SHP77 treated with DMSO at 0.1 percent for 48 hours (cell line): ENCODE measurements at places on chromosomes 12 and 14.

DNA sequence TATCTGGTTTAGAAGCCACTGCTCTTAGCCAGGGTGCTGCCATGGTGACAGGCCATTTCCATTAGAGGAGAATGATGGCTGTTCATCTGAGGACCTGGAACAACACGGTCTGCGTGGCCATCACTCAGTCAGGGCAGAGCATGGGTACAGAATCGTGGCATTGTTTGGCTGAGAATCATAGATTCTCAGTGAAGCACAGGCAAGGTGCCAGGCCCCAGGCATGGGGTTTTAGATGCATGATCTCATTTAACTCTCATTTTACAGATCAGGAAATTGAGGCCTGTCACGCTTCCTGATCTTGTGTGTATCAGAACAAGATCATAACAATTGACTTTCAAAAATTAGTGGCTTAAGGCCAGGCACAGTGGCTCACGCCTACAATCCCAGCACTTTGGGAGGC is 26.8 kb upstream of the IRF2BPL start:
- DNase-seq = no peak

- DNase-seq = no peak
These were observed 100.5 kb downstream of the PPM1H start for GRCh38 chr12:62834406-62834805.

DNA sequence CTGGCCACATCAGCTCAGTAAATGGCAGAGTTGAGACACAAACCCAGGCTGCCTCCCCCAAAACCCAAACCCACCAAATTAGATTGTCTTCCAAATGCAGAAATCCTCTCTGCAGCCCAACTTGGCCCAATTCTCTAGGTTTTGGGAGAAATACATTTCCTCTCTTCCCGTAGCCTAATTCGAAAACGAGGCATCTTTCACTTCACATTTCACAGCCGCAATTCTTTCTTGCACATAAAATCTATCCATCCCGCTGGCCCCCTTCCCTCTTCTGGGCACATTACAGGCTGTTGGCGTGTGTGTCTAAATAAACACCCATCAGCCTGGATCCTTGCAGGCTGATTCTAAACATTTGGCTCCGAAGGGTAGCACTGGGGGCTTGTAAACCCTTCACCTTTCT is 83.8 kb upstream of the VRK1 start:
- no peak for DNase-seq

GRCh38 chr12:32679920-32680237 is 778 bp downstream of the DNM1L start:
- no peak for DNase-seq

DNA sequence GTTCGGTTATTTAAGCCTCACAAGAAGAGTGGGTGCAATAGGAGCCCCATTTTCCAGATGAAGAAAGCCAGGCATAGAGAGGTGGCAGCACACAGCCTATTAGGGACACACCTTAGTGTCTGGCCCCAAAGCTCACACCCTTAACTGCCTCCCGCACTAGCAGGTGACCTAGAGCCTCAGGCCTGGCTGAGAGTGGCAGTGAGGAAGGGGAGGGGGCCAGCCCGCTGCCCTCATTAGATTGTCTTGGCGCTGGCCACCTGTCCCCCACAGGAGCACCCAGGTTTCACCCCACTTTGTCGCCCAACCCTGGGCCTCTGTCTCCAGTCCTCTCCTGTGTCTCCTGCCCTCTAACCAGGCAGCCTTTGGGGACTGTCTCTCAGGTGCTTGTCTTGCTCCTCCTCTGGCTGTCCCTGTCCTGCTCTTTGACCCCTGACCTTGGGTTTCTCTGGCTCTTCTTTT is 18.5 kb upstream of the PGF start:
- no peak for DNase-seq

- DNase-seq = no peak
These were observed 41.2 kb downstream of the RFLNA start for GRCh38 chr12:124336184-124336437.

GRCh38 chr12:64566831-64567517 is 43.3 kb upstream of the RASSF3 start:
- no peak for DNase-seq

DNA sequence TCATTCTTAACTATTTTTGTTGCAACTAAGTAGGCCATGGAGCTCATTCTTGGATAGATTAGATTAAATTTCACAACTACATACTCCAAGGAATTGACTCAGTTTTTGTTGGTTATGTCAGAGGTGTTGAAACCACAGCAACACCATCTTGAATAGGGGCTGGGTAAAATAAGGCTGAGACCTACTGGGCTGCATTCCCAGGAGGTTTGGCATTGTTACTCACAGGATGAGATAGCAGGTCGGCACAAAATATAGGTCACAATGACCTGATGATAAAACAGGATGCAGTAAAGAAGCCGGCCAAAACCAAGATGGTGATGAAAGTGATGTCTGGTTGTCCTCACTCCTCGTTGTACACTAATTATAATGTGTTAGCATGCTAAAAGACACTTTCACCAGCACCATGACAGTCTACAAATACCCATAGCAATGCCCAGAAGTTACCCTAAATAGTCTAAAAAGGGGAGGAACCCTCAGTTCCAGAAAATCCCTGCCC is 20.9 kb downstream of the DMAC2L start:
- DNase-seq = no peak

DNA sequence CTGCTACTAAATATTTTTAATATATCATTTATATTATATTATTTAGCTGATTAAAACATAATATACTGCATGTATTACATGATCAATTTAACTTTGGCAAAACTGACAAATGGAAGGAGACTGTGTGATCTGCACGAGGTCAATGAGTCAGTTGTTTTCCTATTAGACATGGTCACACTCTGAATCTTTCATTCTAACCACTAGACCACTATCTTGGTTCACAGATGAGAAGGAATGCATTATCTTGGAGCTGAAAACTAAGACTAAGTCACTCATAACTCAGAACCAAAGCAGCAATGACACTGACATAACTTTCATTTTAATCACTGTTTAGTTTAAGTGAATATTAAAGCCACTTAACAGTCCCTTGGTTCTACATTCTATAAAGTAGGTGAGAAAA is 37.4 kb downstream of the GNPTAB start:
- DNase-seq = no peak

DNA sequence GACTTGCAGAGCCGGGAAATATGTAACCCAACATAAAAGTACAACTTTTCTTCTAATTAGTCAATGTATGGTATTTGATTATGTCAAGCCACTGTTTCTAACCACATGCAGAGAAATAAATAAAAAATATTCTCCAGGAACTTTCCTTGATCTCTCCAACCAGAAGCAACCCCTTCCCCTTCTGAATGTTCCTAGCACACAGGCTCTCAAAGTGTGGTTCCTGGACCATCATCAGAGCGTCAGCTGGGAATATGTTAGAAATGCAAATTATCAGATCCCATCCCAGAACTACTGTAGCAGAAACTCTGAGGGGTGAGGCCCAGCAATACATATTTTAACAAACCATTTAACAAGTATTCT is 21.0 kb upstream of the ITPR2 start:
- no peak for DNase-seq

DNA sequence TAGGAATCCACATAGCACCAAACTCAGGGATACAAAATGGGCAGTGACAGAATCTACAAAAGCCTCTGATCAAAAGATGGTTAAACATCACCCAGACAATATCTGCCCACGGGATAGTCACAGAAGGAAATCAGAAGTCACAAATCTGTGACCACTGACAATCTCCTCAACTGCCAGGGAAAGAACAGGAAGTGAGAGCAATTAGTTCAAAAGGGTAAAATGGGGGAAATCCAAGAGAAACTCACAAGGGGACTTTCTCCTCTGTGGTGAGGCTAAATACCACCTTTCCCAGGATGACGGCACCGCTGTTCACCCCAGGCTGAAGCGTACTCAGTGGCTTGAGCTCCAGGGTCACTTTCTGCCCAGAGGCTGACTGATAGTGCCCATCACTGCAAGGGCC is 10.7 kb downstream of the TTC5 start:
- no peak for DNase-seq

DNA sequence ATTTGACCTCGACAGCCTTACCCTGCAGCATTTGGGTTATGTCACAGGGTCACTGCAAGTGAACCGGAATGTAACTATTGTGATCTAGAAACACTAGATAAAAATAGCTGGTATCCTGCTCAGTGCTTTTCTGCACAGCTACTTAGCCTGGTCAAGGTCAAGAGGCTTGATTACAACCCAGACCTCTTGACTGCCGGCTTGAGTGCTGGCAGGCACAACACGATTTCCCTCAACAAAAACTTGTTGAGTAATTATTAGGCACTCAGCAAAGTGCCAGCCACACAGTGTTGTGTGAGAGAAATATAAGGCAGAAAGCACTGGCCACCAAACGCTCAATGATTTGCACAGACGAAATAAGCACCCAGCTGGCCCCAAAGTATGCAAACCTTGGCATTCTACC is 156.7 kb downstream of the NUAK1 start:
- no peak for DNase-seq

DNA sequence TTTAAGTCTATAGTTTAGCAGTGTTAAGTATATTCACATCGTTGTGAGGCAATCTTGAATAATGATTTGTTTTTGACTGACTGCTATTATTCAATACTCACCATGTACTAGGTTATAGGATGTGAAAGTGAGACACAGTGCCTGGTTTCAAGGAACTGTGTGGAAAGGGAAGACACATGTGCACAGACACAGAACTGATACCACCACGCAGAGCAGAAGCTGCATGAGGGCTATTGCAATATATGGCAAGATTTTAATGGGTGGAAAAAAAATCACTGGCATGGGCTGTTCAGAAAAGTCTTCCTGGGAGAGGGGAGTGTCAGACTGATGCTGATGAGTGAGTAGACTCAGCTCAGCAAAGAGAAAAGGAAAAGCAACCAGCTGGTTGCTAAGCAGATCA is 10.4 kb downstream of the SLC7A8 start:
- no peak for DNase-seq

DNA sequence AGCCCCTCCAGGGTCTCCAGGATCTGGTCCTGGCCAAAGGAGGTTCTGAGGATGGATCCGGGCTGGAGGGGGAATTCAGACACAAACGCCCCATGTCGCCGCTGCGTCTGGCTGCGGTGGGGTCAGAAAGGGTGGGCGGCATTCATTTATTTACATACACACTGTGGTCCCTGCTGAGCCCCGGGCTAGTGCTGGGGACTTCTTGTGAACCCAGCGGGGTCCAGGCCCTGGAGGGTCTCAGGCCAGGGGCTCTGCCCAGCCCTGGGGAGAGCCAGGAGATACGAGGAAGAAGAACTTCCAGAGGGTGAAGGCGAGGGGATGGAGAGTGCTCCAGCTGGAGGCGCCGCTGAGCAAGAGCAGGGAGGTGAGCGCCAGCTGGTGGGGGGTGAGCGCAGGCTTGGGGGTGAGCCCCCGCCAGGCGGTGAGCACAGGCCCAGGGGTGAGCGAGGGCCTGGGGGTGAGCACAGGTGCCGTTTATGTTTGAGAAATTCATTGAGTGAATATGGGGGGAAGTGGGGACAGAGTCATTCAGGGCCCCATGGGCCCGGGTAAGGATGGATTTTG is 68.1 kb downstream of the NCOR2 start:
- DNase-seq = no peak

GRCh38 chr14:32019276-32019675 is 57.8 kb upstream of the ARHGAP5 start:
- DNase-seq = no peak

GRCh38 chr12:63893170-63893569 is 48.7 kb downstream of the SRGAP1 start:
- no peak for DNase-seq

GRCh38 chr12:97572220-97572619 is 109.6 kb downstream of the RMST start:
- DNase-seq = no peak

- no peak for DNase-seq
These were observed 774.8 kb downstream of the VRK1 start for GRCh38 chr14:97571866-97572555.

DNA sequence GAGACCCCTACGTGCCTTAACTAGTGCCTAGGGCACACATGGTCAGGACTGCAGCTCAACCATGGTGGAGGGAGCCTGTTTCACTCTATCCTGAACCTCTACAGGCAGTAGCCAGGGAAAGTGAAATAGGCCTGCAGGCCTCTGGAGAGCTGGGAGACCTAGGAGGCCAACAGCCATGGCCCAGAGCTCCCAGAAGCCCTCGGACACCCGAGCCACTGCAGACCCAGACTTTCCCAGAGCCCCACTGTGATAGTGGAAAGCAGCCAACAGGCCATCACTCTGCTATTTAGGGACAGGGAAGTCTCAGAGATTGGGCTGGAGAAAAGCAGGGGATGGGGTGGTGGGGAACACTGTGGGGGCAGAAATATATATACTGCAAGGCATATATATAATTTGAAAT is 56.5 kb upstream of the ZFP36L1 start:
- no peak for DNase-seq

DNA sequence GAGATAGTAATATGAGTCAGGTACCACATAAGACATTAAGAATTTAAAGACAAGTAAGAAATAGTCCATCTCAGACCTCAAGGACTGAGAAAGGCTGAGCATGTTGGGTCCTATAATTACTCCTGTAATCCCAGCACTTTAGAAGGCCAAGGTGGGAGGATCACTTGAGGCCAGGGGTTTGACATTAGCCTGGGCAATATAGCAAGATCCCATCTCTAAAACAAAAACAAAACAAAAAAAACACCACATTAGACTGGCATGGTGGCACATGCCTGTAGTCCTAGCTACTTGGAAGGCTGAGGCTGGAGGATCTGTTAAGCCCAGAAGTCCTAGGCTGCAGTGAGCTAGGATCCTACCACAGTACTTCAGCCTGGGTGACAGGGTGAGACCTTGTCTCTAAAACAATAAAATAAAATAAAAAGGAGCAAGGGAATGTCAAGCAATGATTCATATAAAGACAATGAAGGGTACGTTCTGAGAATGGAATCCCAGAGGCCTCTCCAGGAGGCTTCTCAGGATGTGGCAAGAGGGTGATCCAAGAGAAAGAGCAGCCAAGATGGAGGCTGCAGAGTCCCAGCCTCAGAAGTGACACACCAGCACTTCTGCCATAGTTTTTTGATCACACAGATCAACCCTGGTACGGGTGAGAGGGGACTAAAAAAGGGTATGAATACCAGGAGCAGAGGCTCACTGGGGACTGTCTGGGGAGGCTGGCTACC is 206.4 kb downstream of the CRADD start:
- DNase-seq = no peak

DNA sequence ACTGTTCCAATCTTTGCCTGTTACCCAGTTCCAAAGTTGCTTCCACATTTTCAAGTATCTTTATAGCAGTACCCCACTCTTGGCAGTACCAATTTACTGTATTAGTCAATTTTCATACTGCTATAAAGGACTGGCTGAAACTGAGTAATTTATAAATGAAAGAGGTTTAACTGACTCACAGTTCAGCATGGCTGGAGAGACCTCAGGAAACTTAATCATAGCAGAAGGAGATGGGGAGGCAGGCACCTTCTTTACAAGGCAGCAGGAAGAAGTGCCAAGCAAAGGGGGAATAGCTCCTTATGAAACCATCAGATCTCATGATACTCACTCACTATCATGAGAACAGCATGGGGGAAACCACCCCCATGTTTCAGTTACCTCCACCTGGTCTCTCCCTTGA is 215.0 kb downstream of the SNAPC1 start:
- DNase-seq = no peak

DNA sequence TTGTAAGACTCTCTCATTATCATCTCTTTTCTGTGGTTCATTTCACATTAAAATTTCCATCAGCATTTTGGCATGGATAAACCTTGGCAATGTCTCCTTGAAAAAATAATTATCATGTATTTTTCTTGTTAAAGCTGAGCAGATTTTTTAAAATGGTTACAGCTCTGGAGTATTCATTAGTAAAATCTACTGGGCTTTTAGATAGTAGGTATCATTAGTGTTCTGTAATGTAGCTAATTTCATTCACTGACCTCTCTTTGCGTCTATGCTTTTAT is 36.9 kb upstream of the CDK17 start:
- DNase-seq = no peak
